ENCODE measurements at places on chromosomes 11 and 22.
A peak's percentile ranks its signal among the peaks of the same experiment; 100 is the strongest.

- no peak for DNase-seq
These were observed 77.4 kb downstream of the PARVA start for GRCh38 chr11:12454782-12455181.

DNA sequence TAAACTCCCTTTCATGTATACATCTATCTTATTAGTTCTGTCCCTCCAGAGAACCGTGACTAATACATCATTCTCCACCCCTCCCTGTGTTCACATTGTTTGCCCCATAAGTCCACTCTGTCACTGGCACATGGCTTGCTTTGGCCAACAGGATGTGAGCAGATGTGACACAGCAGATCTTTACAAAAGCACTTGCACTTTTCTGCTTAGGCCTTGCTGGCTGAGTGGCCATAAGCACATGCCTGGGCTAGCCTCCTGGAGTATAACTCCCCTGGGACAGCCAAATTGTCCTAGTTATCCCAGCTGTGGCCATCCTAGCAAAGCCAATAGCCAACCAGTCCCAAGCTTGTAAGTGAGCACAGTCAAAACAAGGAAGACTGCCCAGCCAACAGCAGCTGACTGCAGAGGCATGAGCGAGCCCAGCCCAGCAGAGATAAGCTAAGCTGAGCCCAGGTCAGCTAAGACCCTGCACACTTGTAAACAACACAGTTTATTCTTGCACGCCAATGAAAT lies 9.7 kb upstream of the RCN1 start:
- no peak for DNase-seq

- peak; percentile 40 for DNase-seq
These were observed at the start of gene PTPMT1 for GRCh38 chr11:47565340-47566148. PTPMT1 (plus strand) TSS chr11:47565599; CDS start chr11:47565623, 24 bp downstream.

DNA sequence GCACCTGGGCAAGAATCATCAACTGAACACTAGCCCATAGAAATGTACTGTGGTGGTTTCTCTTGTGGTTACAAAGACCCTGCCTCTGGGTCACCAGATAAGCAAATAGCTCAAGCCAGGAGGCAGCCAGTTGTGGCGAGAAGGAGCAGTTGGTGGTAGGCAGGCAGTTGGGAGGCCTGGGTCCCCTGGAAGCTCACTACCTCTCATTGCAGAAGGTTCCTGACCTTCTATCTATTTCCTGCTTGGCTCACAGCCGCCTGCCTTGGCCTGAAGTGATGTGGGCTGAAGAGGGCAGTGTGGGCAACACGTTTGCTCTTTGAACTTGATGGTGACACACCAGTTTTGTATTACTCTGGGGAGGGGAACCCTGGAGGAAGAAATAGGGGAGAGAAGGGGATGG lies 34.7 kb downstream of the NECTIN1 start:
- DNase-seq, result no peak

- DNase-seq, result no peak
These were observed 70.0 kb upstream of the FAT3 start for GRCh38 chr11:92154611-92155010.

GRCh38 chr11:127136438-127136837 lies 135.9 kb upstream of the KIRREL3 start:
- DNase-seq, result no peak

GRCh38 chr22:43317239-43317638 lies 25.9 kb downstream of the SCUBE1 start:
- DNase-seq, result no peak
